Inflammatory macrophage treated with lipopolysaccharide for 4 hours (primary cell): ENCODE measurements at places on chromosomes 5 and 9.

GRCh38 chr9:82558346-82558745 lies 504.6 kb downstream of the RASEF start:
- DNase-seq = peak; percentile 65

DNA sequence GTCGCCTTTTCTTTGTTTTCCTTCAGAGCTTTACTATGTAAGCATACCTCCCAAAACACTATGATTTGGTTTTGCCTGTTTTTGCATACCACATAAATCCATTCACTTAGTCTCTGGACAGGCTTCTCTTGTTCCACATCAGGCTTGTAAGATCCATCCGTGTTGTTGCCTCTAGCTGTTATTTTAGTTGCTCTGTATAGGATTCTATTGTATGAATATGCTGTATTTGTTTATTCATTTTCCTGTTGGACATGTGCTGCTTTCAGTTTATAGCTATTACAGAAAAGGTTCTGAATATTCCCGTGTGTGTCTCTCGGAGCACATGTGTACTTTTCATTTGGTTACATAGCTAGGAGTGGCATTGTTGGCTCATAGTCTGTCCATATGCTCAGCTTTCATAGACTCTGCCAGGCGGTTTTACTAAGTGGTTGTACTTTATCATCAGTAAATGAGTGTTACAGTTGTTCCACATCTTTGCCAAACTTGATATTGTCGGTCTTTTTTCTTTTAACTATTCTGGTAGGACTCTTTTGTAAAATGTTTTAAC lies 41.8 kb downstream of the NUP214 start:
- DNase-seq = no peak

DNA sequence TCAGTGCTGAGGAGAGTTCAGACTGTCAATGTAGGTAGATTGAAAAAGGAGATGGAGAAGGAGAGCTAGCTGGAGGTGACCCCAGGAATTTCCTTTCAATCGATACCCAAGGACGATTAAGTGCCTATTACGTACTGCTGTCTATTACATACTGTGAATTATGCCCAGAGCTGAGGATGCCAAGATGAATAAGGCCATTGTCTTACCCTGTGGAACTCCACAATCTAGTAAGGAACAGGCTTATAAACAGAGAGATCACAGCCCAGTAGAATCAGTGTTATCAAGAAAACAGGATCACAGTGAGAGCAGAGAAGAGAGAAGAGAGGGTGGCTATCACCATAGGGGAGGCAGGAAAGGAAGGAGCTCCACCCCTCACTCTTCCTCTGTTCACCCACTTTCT lies 54.1 kb upstream of the PDE8B start:
- DNase-seq = no peak

- DNase-seq = no peak
Observed at GRCh38 chr5:112907166-112907631, 14.8 kb downstream of the REEP5 start.

- DNase-seq = no peak
Observed at GRCh38 chr5:6492934-6493333, 44.3 kb downstream of the UBE2QL1 start.
